Esophagus muscularis mucosa (tissue), 4 donors: ENCODE measurements at places on chromosomes 7 and 10.

- DNase-seq: no peak
These were observed 958.2 kb downstream of the GRID1 start for GRCh38 chr10:85408388-85408787.

GRCh38 chr7:4352069-4352468 lies 330.0 kb upstream of the FOXK1 start:
- no peak for DNase-seq

GRCh38 chr10:29030900-29031299 lies 258.0 kb upstream of the LYZL1 start:
- DNase-seq: no peak

- no peak for DNase-seq
These were observed 97.9 kb downstream of the ARHGAP21 start for GRCh38 chr10:24625778-24626177.

DNA sequence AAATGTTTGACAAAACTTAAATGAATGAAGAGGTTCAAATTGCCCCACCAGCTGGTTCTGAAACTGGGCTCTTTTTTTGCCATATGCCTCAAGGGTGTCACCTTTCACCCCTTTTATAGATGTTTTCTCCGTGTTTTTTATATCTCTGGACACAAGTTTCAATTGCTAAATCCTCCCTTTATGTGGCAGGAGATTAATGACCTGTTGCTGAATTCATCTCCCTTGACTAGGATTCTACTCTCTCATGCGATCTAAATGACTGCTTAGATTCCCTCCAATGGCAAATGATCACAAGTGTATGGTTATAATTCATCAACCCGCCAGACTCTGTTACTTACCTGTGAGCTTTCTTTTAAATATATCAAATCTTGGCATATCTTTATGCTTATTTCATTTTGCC lies 677.0 kb upstream of the POT1 start:
- no peak for DNase-seq

- DNase-seq: no peak
These were observed 45.2 kb downstream of the KIAA1217 start for GRCh38 chr10:24254180-24254579.

- no peak for DNase-seq
These were observed 220.0 kb upstream of the LRRN3 start for GRCh38 chr7:110870926-110871325.

GRCh38 chr10:122495406-122496340 lies 34.3 kb downstream of the HTRA1 start:
- DNase-seq: no peak

DNA sequence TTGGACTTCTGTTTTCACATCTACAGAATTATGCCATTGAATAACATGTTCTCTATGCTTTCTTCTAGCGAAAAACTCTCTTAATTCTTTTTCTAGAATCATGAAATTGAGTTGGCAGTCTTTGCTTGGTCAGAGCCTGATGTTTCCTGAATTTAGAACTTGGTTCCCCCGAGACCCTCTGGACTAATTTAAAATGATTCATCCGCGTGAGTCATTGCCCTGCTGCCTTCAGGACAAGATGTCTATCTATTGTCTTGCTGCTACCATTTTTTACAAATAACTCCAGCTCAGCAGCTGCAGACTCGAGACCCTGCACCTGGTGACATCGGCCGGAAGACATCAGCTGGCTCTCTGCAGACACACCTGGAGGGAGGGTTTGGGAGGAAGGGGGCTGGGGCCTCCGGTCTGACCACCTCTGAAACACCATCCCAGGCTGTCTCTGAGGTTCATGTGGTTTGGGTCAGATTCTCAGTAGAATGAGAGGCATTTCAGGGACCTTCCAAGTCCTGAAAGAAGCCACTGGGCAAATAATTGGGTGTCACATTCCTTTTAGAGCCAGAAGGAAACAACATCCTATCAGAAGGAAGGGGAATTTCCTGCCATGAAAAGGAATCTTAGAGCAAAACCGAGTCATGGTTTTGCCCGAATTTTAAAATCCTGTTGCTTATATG lies 20.9 kb upstream of the KLF6 start:
- DNase-seq: peak; percentile 91

GRCh38 chr7:56811081-56811480 lies 321.2 kb downstream of the ZNF479 start:
- peak; percentile 82 for DNase-seq
